ENCODE measurements at places on chromosomes 4 and X. TPM values are rescaled to one million over a fixed set of nuclear protein-coding genes. Genes with fewer than 3 reads are reported as not detected.
A peak's percentile ranks its signal among the peaks of the same experiment; 100 is the strongest.

PRDM5 gene
- 11.7 TPM for total RNA-seq

ZNF182 gene
- total RNA-seq, result 5.9 TPM

CENPC gene
- 8.3 TPM for total RNA-seq

LDB2 gene
- 21.6 TPM for total RNA-seq

SNX12 gene
- total RNA-seq, result 62.4 TPM

LAP3 gene
- total RNA-seq, result 216 TPM

JCHAIN gene
- total RNA-seq, result 1.3 TPM

RBM41 gene
- total RNA-seq, result 10.0 TPM

FOXP3 gene
- not detected for total RNA-seq

CACNA1F gene
- total RNA-seq, result not detected

KLHL13 gene
- total RNA-seq, result 9.8 TPM

PPID gene
- 41.6 TPM for total RNA-seq

DNA sequence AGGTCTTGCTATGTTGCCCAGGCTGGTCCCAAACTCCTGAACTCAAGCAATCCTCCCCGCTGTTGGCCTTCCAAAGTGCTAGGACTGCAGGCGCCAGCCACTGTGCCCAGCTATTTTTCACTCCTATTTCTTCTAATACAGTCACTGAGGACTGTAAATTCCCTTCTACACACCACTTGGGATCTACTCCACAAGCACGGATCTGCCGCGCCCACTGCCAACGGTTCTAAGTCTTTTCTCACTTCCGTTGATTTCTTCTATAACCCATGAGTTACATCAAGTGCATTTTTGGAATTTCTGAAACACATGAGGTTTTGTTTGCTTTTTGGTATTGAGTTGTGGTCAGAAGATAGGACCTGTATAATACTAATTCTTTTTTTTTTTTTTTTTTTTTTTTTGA lies 48.6 kb downstream of the FAM53A start:
- DNase-seq, result no peak

DNA sequence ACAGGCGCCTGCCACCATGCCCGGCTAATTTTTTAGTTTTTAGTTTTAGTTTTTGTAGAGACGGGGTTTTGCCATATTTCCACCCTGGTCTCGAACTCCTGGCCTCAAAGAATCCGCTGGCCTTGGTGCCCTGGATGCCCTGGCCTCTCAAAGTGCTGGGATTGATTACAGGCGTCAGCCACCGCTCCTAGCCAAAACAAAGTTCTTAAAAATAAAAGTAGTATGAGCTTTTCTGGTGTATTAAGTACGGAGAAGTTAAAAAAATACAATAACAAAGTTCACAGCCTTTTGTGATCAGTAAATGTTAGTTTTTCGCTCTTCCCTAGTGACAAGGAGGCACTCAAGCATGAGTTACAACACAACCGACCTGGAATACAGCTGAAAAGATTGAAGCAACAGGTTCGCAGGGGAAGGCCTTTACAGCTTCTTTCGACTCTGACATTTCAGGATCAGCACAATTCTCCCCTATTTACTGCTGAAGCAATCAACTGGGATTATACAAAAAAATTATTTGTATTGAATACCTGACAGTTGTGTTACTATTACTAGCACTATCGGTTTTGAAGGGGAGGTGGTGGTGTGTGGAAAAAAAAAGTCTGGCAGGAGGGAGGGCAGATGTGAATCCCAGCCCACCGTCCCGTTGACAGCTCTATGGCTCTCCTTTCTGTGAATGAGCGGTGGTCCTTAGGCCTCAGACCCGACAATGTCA lies 893 bp upstream of the METAP1 start:
- DNase-seq, result no peak

DNA sequence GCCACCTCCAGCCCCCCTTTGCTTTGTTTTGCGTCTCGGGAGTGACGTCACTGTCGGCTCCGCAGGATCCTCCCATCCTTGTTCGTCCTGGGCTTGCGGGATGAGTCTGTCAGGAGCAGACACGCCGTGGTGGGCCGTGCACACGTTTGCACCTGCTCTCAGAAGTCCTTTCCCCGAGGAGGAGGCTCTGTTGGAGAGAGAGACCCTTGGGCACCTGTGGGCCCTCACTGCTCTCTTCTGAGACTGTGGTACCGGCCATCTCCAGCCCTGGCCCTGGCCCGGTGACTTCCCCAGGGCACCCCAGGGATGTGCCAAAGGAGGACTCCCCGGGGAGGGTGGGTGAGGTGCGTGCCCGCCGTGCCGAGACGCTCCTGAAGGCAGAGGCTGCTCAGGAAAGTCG lies 76.1 kb upstream of the PPP2R3B start:
- no peak for DNase-seq

GRCh38 chr4:159150396-159150795 lies 47.5 kb downstream of the RAPGEF2 start:
- DNase-seq, result no peak

DNA sequence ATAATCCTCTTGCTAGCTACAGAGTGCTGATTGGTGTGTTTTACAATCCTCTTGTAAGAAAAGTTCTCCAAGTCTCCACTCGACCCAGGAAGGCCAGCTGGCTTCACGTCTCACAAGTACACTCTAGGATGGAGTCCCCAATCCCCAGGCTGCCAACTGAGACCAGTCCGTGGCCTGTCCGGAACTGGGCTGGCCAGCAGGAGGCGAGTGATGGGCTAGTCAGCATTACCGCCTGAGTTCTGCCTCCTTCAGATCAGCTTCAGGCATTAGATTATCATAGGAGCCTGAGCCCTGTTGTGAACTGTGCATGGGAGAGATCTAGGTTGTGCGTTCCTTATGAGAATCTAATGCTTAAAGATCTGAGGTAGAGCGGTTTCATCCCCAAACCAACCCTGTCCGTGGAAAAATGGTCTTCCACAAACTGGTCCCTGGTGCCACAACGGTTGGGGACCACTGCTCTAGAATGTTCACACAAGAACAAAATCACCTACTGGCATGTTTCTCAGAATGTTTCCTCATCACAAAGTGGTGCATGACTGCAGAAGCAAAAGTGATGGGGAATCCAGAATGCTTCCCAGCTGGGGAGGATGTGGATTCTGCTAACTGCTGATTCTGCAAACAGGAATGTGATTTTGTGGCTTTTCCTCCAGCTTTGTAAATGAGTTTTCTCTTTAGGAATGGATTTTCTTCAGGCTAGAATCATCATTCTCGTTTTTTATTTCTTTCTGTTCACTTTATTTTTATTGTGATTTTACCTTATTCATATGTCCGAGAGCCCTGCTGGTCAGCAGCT lies 40.9 kb downstream of the SEPTIN11 start:
- peak; percentile 46 for DNase-seq

- DNase-seq, result no peak
Measured at GRCh38 chrX:130877892-130878341, 25.1 kb downstream of the ENOX2 start.

DNA sequence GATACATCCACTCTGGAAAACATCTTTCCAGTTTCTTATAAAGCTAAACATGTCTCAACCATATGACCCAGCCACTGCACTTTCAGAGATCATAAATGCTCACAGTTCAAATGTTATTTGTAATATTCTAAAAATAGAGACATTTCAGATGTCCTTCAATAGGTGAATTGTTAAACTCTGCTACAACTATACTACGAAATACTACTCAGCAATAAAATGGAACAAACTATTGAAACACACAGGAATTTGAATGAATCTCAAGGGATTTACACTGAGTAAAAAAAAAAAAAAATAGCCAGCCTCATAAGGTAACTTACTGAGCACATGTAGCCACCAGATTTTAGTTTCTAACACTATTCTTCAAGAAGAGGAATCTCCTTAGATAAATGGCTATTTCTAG lies 253.9 kb downstream of the PCDH18 start:
- DNase-seq, result no peak

DNA sequence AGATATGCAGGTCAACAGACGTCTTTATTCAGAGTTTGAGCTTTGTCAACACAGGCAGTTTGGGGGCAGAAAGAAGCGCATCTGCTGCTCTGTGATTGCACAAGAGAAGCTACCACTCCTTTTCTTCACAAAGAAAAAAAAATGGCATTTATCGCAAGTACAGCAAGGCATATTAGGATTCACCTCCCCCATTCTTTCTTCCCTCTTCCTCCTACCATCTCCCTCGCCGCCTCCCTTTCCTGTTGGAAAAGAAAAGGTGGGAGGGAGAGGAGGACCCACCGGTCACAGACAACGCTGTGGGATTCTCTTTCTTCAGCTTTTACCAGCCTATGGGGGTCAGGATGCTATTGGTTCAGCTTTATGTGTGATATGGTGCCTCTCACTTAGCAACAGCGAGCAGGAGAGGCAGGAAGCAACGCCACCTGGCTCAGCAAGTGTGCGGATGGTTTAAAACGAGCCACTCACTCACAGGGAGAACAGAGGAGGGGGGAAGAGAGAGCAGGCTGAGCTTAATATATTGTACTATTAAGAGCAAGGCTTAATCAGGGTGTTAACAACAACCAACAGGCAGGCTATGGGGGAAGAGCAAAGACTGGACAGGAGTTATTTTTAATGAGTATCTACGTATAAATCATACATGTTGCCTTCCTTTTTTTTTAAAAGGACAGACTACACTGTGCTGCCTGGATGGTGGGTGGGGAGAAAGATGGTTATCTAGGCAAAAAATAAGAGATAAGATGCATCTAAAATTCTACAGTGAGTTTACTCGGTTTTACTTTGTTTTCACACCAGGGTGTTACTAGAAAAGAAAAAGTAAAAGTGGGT lies 104.7 kb downstream of the MAML3 start:
- no peak for DNase-seq

DNA sequence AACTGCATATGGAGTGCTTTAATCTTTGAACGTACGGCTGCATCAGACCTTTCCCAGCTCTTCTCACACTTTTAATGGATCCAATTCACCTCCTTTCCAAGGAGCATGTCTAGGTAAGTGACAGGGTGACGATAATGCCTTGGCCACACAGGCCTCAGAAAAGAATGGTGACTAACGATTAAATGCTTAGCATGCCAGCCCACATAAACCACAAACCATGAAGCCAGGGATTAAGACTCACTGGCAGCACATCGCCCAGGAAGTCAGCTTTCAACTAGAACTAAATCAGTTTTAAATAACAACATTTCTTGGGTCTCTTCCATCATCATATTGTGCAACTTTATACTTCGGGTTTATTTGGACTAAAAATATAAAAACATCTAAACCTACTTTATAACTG lies 28.7 kb downstream of the INPP4B start:
- DNase-seq, result peak; percentile 98

GRCh38 chrX:276581-277201 lies 4.5 kb upstream of the PLCXD1 start:
- no peak for DNase-seq

DNA sequence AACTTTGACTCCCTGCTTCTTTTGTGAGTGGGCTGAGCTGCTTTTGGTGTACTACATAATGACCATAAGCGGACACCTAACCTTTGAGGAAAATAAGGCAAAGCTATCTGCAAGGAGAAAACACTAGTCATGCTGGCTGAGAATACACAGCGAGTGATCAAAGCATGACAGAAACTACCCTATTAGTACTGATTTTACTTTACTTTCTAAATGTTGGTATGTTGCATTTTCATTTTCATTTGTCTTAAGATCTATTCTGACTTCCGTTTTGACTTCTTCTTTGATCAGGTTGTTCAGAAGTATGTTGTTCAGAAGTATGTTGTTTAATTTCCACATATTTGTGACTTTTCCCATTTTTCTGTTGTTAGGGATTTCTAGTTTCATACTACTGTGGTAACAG lies 361.1 kb downstream of the TRAM1L1 start:
- DNase-seq, result no peak

DNA sequence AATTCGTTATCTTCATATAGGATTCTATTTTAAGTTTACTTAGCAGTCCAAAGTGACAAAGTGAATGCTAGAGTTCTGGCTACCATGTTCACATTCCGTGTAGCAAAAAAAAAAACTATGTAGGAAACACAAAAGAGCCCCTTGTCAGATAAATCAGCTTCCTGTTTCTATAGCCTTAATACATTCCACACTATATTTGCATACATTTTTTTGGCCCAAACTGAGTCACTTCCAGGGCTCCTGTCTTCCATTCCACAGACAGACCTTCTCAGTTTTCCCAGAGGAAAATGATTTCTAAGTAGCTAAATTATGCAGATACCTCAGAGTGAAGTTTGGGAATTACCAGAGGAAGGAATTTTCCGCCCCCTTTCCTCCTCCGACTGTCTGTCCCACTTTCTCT lies 841.9 kb upstream of the HS3ST1 start:
- no peak for DNase-seq

DNA sequence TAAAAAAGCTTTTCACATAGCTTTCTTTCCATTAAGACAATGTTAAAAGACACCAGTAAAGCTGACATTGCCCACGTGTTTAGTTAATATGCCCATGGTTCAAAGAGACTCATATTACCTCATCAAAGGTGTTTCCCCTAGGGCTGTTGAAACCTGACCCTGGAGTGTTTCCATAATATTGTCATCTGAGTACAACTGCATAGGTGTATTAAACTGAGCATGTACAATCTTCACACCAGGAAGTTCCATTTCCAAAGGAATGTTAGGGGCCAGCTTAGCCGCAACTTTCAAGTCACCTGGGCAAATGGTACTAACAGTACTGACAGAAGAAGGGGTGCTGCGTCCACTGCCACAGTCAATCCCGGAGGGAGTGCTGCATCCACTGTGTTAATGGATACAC lies 27.1 kb downstream of the PDLIM3 start:
- no peak for DNase-seq

- DNase-seq, result no peak
Measured at GRCh38 chr4:121199742-121200561, 35.8 kb upstream of the TNIP3 start.

DNA sequence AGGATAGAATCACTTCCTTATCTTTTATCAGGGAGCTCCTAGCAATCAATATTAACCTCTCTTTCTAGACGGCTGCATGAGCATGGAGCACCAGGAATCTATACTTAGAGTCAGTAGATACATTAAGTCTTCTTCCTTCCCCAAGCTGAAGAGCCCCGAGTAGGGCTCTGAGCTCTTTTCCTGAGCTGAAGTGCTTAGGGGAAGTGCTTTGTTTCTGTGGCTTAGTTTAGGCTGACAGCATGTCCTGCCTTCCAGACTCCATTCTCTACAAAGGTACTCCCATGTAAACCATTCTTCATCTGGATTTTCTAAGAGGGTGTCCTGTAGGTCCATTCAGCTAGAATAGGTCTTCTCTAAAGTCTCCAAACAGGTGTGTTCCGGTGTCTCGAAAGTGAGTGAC lies 127.5 kb upstream of the AFF2 start:
- DNase-seq, result no peak

- no peak for DNase-seq
Measured at GRCh38 chr4:140158365-140159030, 4.5 kb upstream of the MAML3 start.
